ENCODE measurements at places on chromosomes 6 and 20. TPM values are rescaled to one million over a fixed set of nuclear protein-coding genes. Genes with fewer than 3 reads are reported as not detected.

PCNA gene
- total RNA-seq, result 52.7 TPM

TCP11 gene
- total RNA-seq, result not detected

GRM1 gene
- total RNA-seq, result not detected

PMEPA1 gene
- 1.6 TPM for total RNA-seq

C2 gene
- 2.2 TPM for total RNA-seq

RPP21 gene
- 23.7 TPM for total RNA-seq

SPATS1 gene
- not detected for total RNA-seq

C20orf202 gene
- total RNA-seq, result not detected

C6orf15 gene
- total RNA-seq, result not detected

MAK gene
- not detected for total RNA-seq

PNLDC1 gene
- not detected for total RNA-seq

SLC22A1 gene
- total RNA-seq, result not detected

RBM39 gene
- total RNA-seq, result 171 TPM

CNR1 gene
- 3.2 TPM for total RNA-seq

BCAS4 gene
- 12.5 TPM for total RNA-seq

ADAM33 gene
- 11.2 TPM for total RNA-seq

SPATA2 gene
- total RNA-seq, result 3.6 TPM

NKX2-4 gene
- not detected for total RNA-seq

OR2H2 gene
- total RNA-seq, result not detected

TOX2 gene
- total RNA-seq, result 9.2 TPM

FAM50B gene
- 3.2 TPM for total RNA-seq

SMLR1 gene
- total RNA-seq, result not detected

EEF1A2 gene
- total RNA-seq, result 2.4 TPM

ADGB gene
- total RNA-seq, result not detected

ZNF165 gene
- 0.16 TPM for total RNA-seq

SYCP2 gene
- 0.18 TPM for total RNA-seq

FOXS1 gene
- total RNA-seq, result not detected

PTCRA gene
- total RNA-seq, result not detected

DSN1 gene
- total RNA-seq, result 9.4 TPM

LGSN gene
- not detected for total RNA-seq

OXT gene
- total RNA-seq, result not detected

SAMD5 gene
- total RNA-seq, result 0.18 TPM

TMEM217 gene
- total RNA-seq, result 0.65 TPM

TRIM15 gene
- not detected for total RNA-seq

PANK2 gene
- total RNA-seq, result 27.1 TPM

PDYN gene
- not detected for total RNA-seq

CRISP2 gene
- not detected for total RNA-seq

POU3F2 gene
- total RNA-seq, result not detected

MATN4 gene
- not detected for total RNA-seq

VGLL2 gene
- not detected for total RNA-seq

CASS4 gene
- total RNA-seq, result 17.0 TPM

HTR1B gene
- 0.49 TPM for total RNA-seq

TMEM170B gene
- total RNA-seq, result 0.49 TPM

CALHM5 gene
- 8.9 TPM for total RNA-seq

CD83 gene
- total RNA-seq, result 0.16 TPM

ZNF512B gene
- total RNA-seq, result 8.7 TPM

RIPOR2 gene
- 9.2 TPM for total RNA-seq

CCNC gene
- 54.4 TPM for total RNA-seq

LYRM4 gene
- total RNA-seq, result 16.1 TPM

HDGFL1 gene
- total RNA-seq, result not detected

UBD gene
- not detected for total RNA-seq

Data from cardiac atrium fibroblast (primary cell).